CD8-positive, alpha-beta T cell (primary cell): ENCODE measurements at places on chromosomes 4 and X.
A peak's percentile ranks its signal among the peaks of the same experiment; 100 is the strongest.

DNA sequence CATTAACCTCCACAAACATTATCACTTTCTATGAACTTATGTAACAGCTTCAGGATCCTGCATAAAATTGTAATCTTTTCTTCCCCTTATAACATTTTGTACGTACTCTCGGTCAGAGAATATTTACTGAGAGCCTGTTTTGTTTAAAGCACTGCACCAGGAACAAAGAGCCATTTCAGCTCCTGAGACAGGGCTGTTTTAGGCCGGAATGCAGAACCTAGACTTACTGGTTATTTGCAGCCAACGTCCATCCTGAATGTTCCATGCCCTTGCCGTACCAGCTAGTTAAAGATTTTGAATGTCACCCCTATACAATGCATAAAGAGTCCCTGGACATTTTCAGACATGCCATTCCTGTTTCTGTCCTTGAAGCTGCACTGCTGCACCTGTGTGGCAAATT lies 248.8 kb downstream of the PCDH7 start:
- DNase-seq: no peak

DNA sequence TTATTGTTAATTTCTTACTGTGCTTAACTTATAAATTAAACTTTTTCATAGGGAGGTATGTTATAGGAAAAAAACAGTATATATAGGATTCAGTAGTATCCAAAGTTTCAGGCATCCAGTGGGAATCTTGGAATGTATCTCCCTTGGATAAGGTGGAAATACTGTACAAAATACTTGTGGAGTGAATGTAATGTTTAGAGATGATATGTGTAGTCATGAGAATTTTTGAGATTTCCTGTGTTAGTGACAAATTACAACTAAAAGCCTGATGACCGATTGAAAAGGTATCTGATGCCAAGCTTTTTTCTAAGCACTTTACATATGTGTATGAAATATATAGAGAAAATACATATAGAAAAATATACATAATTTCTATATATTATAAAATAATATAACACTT lies 69.2 kb downstream of the STK32B start:
- no peak for DNase-seq

DNA sequence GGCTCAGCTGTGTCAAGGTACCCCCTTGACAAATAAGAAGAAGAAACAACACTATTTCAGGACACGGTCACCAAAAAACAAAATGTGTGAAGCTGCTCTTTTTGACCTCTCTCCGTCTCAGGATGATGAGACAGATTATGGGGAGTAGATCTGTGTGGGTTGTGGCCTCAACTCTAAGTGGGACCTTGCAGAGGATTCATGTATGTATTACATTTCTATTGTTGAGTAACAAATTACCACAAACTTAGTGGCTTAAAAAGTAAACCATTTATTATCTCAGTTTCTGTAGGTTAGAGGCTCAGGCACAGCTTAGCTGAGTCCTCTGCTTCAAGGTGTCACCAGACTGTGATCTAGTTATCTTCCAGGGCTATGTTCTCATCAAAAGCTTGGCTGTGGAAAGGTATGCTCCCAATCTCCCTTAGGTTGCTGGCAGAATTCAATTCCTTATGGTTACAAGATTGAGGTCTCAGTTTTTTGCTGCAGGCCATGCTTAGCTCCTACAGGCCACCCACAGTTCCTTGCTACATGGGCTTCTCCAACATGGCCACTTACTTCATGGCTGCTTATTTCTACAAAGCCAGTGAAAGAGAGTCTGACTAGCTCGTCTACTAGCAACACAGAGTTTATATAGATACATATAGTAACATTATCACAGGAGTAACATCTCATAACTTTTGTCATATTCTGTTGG lies 28.1 kb downstream of the DGKK start:
- no peak for DNase-seq

GRCh38 chr4:159594576-159594975 lies 491.7 kb downstream of the RAPGEF2 start:
- no peak for DNase-seq

DNA sequence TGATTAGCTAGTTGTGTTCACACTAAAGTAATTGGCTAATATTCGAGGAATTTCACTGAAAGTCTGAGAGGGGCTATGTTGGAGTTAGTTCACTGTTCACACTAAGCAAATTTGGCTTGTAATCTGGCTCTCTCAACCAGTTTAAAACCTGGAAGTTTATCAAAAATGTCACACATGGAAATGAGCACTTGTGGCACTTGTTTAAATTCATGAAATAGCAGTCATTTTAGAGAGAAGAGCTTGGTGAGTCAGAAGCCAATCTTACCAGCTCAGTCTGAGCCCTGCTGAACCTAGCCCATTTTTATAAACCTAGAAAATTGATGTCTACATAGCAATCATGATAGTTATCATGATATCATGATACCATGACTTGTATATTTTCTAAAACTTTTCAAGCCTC lies 90.7 kb upstream of the JADE1 start:
- DNase-seq: no peak

GRCh38 chr4:47373709-47374108 lies 89.8 kb downstream of the COMMD8 start:
- no peak for DNase-seq

- peak; percentile 38 for DNase-seq
These were observed 1.0 kb downstream of the AGA start for GRCh38 chr4:177441061-177441802.

DNA sequence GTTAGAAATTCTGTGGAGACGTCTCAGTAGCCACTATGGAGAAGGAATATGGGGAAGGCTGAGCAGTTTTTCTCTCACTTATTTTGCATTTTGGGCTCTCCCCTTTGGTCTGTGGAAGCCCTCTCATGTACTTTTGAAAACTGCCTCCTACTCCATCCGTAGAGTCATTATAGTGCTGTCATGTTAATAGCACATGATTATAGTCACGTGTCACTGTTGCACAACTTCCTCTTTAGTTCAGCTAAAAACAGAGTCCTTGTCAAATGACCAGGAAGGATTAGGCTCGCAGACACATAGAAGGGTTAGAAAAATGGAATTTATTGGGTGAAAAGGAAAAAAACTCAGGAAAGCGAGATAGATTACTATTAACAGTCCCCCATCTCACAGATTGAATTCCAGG lies 258.2 kb upstream of the CXorf51A start:
- DNase-seq: no peak

- no peak for DNase-seq
These were observed 103.3 kb downstream of the IL15 start for GRCh38 chr4:141739636-141740035.

DNA sequence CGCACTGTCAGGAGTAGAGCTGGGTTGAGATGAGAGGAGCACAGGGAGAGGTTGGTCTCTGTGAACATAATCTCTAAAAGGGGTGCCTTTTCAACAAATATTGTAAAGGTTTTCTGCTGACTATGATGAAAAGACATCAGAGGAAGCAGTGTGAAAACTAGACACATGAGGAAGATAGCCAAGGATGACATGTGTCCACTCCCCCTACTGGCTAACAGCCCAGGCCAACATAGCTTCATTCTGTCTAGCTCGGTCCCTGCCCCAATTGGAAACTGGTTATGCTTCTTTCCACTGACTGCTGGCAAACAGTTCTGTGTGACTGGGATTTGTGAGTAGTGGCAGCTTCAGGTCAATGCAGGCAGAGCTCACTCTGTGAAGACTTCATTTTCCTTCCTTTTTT lies 115.4 kb upstream of the ESX1 start:
- no peak for DNase-seq

- no peak for DNase-seq
These were observed 427.2 kb downstream of the MAPK10 start for GRCh38 chr4:85932500-85933290.

- no peak for DNase-seq
These were observed 4.2 kb downstream of the CXorf65 start for GRCh38 chrX:71102292-71102691.

- DNase-seq: no peak
These were observed 2252.9 kb upstream of the AGA start for GRCh38 chr4:179695175-179695574.

- DNase-seq: no peak
These were observed 28.2 kb downstream of the HTT-AS start for GRCh38 chr4:3046162-3046561.

GRCh38 chrX:12423346-12423745 lies 285.1 kb downstream of the FRMPD4 start:
- DNase-seq: no peak

- no peak for DNase-seq
These were observed 953.9 kb upstream of the PCDH10 start for GRCh38 chr4:132195176-132195575.
